NCI-H345 (cell line): ENCODE measurements at places on chromosomes 2 and 18.

GRCh38 chr18:76687304-76687962 lies 134.9 kb upstream of the ZNF236 start:
- peak; percentile 44 for DNase-seq

DNA sequence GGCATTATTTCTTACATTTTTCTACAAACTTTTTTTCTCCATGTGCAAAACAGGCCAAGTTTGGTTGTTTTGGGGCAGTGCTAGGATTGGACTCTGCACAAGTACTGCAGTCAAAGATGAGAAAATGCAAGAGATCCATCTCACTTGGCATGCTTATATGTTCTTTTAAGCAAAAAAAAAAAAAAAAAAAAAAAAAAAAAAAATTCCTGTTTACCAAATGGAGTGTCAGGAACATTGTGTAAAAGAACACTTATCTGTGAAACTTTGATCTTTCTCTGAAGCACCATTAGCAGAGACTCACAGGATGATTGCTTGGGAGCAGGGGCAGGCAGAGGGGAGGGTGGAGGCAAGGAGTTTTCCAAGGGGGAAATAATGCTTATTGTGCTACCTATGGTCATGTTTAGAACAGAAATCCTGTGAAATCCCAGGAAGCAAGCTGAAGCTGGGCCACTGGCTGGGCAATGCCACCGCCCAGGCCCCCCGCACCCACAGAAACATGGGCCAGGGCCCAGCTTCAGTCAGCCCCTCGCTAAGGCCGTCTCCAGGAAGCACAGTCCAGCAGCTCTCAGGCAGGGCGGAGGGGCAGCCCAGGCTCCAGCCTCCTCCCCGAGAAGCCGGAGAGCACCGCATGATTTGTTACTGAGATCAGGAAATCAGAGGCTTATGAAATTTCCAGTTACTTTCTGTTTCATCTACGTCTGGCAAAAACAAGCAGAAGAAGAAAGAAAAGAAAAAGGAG lies 229.4 kb downstream of the ZNF516 start:
- no peak for DNase-seq

DNA sequence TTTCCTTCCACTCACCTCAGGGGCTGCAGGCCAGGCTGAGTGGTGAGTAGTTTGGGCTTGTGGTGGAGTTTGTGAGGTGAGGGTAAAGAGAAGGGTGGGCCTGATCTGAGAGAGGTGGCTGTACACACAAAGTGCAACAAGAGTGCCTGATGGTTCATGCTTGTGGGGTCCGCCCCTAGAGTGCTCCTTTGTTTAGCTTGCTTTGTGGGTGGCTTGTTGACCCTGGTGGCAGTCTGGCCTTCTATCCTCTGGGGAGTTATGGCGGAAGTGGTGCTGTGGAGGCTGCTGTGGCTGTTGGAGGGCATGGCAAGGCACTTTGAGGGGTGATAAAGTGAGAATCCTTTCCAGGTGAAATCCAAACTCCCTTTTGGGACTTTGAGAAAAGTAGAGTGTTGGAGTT lies 10.6 kb downstream of the UBE2F start:
- DNase-seq = no peak

DNA sequence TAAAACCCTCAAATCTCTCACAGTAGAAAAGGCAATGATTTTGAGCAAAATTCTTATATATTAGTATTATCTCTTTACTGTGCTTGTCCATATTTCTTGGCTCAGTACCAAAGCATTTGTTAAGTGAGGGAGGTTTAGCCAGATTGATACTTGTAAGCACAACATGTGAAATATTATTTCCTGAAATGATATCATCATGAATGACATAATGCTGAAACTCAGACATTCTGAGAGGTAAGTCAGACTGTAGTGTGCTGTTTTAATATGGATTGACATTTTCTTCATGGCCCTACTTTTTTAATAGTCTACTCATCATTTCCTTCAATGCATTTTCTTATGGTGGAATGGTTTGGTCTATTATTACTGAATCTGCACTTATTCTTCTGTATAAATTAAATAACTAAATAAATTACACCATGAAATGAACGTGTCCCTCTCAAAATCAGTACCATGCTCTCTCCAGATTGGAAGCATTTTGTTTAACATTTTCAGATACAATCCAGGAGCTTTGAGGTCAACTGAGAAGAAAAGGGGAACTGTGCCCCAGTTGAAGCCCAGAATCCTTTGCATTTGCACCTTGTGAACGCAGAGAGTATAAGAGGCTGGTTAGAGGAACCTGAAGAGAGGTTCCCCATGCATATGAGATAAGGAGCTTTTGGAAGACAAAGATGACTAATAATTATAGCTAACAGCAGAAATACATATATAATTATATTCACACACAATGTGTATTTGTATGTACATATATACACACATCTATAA lies 50.1 kb upstream of the CRACDL start:
- DNase-seq = no peak

- DNase-seq = no peak
Observed at GRCh38 chr2:238320648-238321281, 447 bp downstream of the TRAF3IP1 start.

DNA sequence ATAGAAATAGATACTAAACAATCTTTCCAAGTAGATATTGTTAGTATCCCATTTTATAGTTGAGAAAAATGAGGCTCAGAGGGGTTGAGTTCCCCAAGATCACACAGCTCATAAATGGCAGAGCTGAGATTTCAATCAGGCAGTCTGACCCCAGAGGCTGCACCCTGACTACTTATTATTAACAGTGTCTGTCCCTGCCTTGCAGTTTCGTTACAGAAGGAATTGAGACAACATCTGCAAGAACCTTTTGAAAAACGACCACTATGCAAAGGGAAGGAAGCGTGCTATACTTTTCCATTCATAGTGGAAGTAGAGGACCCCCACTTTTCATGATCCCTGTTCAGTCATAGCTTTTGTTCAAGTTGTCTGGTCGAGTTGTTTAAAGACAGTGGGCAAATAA lies 53.2 kb upstream of the SEC11C start:
- DNase-seq = no peak

DNA sequence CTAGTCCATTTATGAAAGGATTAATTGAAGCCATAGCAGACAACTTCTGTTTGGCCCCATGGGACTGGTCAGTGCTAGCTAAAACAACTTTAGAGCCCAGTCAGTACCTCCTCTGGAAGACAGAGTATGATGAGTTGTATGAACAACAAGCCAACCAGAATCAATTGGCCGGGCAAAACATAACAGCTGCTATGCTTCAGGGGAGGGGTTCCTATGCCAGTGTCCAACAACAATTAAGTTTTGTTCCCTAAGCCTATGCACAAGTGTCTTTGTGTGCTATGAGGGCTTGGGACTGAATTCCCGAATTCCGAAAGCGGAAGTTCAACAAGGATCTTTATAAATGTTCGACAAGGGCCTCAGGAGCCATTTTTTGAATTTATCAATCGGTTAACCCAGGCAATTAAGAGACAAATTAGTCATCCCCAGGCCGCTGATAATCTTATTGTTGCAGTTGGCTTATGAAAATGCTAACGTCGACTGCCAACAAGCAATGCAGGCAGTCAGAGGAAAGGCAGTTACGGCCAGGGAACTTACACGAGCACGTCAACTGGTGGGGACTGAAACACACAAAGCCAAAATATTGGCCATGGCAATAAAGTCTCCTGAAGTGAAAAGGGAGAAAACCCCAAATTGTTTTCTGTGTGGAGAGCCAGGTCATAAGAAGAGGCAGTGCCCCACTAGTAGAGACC lies 57.9 kb downstream of the ZNF638 start:
- DNase-seq = no peak

GRCh38 chr2:212223696-212224095 lies 314.9 kb downstream of the ERBB4 start:
- no peak for DNase-seq

DNA sequence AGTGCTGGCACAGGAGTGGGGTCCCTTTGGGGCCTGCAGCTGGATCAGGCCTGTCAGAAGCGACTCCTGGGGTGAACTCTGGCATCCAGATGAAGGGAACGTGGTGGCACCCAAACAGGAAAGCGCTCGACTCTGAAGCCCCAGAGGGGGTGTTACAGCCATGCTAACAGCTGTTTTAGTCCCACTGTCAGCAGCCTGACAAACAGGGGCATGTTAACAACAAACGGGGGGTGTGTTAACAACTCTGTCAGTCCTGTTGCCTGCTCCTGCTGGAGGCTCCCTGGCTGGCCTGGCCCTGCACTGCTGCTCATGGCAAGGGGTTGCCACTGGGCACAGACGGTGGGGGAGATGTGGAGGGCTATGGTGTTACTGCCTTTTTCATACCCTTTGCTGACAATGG lies 2.6 kb upstream of the RNU2-63P start:
- DNase-seq = no peak

DNA sequence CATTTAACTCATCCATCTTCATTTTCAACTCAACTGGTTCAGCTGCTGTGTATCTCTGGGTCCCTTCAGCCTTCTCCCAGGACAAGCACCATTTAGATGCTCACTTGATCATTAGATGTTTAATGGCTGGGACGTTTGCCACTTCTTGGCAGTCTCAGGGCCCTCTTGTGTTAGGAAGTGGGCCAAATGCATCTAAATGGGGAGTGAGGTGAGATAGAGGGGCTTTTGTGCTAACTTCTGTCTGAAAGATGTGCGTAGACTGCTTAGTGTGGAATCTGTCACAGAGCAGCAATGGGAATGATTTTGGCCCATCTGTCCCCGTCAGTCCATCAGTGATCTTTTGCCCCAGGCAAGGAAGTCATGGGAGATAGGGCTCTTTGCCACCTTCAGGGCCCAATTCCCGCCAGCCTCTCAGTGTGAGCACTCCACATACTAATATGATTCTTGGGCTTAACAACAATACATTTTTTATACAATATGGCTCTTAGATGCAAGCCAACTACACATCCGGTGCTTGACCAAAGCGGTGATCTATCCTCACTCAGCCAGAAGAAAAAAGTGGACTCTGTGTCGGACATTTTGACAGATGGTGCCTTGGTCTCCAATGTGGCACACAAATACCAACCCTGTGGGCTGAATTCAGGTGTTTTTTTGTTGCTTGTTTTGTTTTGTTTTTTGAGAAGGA lies 95.7 kb upstream of the EPC2 start:
- DNase-seq = no peak

DNA sequence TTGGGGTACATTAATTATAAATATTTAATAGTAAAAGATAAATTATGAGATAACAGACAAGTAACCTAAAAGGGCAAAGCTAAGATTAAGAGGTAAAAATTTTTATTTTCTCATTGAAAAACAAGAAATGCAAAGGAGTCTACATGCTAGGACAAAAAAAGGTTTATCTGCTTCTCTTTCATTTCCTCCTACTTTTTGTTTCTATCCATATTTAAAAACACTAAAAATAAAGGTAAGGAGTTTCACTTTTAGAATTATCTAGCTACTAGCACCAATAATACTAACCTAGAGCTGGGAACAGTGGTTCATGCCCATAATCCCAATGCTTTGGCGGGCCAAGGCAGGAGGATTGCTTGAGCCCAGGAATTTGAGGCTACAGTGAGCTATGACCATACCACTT lies 1551.7 kb upstream of the SLC39A10 start:
- DNase-seq = no peak

- DNase-seq = no peak
Observed at GRCh38 chr2:161136696-161137324, 23.4 kb upstream of the TANK start.

DNA sequence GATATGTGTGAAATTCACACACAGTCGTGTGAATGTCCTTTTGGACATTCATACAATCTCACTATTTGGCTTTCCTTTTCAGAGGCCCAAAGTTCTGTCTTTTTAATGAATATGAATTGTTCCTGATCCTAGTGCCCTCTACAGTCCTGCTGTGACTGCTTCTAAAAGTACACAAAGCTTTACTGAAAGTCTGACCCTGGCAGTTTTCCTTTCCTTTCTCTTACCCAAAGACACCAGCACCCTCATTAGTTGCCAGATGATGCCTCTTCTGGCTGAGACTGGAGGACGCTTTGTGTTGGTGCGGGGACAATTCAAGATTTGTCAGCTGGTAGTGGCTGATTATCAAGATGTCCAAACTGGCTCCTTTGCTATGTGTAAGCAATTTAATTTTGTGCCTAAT lies 81.8 kb upstream of the CDCA7 start:
- no peak for DNase-seq

- no peak for DNase-seq
Observed at GRCh38 chr2:82098617-82099016, 1794.1 kb upstream of the LRRTM1 start.

DNA sequence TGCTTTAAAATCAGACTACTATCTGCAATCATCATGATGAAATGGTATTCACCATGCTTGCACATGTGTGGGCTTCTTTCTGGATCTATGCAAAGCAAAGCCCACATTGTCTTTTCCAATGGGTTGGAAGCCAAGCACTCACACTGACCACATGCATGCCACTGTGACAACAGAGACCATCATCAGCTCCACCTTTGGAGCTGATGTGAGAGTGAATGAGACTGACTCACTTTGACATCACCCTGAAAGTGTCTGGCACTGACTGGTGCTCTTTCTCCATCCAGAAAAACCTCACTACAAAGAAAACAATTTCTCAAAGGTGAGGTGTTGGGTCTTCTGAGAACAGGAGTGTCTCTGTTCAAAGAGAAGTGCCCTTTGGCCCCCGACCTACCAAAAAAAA lies 4.7 kb downstream of the MYO5B start:
- DNase-seq = no peak

DNA sequence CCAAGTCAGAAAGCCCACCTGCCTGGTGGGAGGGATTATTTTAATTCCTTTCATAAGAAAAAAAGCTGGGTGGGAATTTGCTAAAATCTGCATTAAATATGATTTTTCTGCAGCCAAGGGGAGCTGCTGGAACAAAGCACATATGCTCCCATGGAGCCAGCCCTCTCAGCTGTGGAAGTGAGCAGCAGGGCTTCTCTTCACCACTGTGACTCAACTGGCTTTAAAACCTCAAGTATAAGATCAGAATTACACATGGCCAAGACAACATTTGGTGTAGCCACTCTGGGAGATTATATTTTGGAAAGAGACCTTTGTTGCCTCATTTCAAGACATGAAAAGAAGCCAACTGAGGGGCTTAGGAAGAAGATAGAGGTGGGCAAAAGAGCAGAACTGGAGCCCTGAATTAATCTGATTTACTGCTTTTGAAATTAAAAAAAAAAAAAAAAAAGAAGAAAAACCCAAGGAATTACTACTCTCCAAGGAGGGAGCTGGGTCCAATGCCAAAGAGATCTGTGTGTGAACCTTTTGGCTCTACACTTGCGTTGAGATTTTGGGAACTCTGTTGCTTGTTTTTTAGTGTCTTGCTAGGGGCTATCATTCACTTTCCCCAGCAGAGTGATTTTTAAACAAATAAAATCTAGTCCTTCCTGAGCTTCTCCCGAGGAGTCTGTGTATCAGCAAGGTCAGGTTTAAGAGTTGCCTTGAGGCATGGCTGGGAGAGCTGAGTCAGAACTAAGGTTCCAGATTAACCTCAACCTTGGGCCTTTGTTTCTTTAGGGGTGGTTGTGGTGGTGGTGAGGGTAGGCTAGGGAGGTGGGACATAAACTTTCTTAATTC lies 6.0 kb downstream of the LHCGR start:
- DNase-seq = no peak

GRCh38 chr2:193076995-193077394 lies 882.3 kb upstream of the TMEFF2 start:
- DNase-seq = no peak

- DNase-seq = no peak
Observed at GRCh38 chr2:180202467-180202951, 195.4 kb upstream of the CWC22 start.

- no peak for DNase-seq
Observed at GRCh38 chr2:44932564-44933392, 8.7 kb upstream of the SIX3 start.
